Activated CD4-positive, alpha-beta T cell treated with anti-CD3 and anti-CD28 coated beads for 48 hours (primary cell): ENCODE measurements at places on chromosomes 3 and 15.

DNA sequence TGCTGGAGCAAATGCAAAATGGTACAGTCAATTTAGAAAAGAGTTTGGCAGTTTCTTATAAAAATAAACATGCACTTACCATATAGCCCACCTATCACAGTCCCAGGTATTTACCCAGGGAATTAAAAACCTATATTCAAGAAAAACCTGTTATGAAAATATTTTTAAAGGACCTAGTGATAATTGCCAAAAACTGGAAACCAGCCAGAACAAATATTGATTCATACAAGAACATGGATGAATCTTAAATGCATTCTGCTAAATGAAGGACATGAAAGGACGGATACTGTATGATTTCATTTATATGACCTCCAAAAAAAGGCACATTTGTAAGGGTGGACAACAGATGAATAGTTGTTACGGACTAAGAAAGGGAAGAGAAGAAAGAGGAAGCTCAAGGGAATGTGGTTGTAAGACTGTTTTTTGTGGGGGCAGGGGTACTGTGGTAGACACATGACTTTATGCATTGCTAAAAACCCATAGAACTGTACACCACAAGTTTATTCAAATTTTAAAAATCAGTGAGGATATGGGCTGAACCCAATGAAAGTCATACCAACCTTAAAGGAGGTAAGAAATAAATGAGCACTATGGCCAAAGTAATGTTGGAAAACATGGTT is 61.0 kb downstream of the ZBBX start:
- DNase-seq: no peak

DNA sequence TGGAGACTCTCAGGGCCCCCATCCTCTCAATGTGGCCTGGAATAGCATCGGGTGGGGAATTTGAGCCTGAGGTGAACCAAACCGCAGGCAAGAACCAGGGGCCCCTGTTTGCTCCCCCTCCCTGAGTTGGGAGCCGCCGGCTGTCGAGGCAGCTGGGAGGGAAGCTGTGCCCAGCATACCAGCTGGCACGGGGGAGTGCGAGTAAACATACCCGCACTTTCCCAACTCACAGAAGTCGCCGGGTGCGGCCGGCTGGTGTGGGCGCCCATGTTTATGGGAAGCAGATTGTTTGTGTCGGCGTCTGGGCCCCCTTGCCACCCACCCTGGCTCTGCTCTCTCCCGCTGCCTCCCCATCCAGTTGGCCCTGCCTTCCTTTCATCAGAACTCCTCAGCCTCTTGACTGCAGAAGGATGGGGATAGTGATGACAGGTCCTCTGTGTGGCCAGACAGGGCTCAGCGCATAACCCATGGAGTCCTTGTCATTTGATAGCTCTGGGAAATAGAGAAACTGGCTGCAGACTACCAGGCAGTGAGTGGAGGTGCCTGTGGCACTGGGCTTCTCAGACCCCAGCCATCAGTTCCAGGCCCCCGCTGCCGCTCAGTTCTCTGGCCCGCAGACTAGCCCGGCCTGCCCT is 60.4 kb downstream of the CACNA2D2 start:
- no peak for DNase-seq

GRCh38 chr15:86231864-86232721 is 152.4 kb downstream of the AGBL1 start:
- DNase-seq: peak; percentile 41

GRCh38 chr3:129002573-129003569 is 1.8 kb downstream of the EFCC1 start:
- no peak for DNase-seq

DNA sequence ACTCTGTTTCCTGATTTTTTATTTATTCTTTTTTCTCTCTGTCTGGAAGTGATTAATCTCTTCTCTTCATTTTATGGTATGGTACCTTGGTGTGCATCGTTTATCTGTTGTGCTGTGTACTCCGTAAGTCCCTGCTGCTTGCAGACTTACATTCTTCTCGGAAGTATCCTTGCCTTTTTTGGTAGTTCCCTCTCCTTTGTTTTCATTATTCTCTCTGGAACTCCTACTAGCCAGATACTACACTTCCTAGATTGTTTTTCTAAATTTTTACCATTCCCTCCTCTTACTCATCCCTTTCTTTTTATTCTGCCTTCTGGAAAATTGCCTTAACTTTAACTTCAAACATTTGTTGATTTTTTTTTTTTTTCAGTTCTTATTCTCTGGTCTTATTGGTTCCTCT is 27.2 kb downstream of the PIK3CA start:
- no peak for DNase-seq

DNA sequence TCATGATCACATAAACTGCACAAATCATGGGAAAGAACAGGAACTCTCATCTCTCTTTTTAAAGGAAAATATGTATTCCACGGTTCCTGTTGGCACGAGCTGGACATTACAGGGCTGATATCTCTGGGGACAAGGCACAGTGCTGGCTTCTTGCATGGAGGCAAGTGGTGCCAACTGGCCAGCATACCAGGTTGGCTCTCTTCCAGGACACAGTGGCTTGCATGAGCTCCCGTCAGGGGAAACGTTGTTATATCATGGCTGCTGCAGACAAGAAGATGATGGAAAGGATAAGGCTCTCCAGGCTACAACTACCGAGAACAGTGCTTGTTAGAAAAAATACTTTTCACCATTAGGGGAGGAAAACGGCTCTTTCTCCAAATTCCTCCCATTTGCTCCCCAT is 283.9 kb downstream of the RORA start:
- no peak for DNase-seq

DNA sequence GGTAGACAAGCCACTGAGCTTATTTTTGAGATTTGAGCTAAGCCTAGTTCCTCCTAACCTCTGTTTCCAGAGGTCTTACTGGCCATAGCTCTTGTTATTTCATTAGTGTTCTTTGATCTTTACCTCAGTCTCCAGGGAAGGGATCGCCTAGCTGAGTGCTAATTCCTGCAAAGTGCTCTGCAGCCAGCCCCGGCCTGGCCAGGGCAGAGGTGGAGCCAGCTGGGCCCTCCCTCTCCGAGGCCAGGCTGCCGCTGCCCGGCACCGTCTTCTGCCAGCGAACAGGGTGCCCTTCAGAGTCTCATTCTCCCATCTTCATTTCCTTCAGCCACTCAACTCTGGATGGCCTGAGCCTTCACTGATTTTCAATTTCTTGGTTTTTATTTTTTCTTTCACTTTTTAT is 19.7 kb downstream of the FAN1 start:
- no peak for DNase-seq

DNA sequence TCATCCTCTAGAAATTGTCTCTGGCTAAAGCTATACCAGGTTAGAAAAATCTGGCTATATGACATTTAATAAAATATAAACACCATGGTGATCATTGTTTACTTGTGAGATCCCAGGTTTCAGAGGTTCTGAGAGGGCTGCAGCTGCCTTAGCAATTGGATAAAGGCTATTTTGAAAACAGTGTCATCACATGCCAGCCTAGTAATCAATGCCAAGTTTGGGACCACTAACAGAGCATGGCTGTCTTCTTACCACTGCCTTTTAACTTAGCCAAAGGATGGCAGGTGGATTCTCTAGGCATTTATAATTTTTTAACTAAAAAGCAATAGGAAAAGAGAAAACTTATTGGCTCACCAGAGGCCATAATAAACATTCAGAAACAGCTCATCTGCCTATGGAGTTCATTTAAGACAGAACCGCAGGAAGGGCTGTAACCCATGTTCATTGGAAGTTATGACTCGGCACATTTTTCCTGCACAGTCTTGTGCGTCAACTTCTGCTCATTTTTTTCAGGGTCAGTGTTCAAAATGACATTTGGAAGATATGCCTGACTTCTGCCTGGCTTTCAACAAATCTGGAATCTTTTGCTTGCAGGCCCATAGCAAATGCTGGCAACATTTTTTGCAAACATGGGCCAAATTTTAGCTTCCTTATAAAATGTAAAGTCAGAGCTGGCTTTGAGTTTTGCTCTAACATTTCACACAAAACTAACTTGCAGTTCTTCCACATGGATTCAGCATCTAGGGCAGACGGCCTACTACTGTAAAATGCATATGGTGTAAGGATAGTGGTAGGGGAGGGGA is 476.0 kb upstream of the TBL1XR1 start:
- no peak for DNase-seq

- DNase-seq: no peak
Measured at GRCh38 chr3:140249188-140249587, 314.2 kb downstream of the CLSTN2 start.

DNA sequence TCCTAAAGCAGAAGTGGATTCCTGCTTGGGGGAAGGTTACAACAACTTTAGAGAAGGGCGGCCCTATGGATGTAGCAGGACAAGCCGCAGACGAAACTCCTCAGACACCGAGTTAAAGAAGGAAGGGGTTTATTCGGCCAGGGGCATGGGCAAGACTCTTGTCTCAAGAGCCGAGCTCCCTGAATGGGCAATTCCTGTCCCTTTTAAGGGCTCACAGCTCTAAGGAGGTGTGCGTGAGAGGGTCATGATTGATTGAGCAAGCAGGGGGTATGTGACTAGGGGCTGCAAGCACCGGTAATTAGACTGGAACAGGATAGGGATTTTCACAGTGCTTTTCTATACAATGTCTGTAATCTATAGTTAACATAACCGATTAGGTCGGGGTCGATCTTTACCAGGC is 879 bp upstream of the PDHB start:
- no peak for DNase-seq

GRCh38 chr3:196499807-196500524 is 3.6 kb downstream of the RNF168 start:
- DNase-seq: peak; percentile 47

GRCh38 chr15:40430271-40430805 is 10.4 kb upstream of the BAHD1 start:
- no peak for DNase-seq

DNA sequence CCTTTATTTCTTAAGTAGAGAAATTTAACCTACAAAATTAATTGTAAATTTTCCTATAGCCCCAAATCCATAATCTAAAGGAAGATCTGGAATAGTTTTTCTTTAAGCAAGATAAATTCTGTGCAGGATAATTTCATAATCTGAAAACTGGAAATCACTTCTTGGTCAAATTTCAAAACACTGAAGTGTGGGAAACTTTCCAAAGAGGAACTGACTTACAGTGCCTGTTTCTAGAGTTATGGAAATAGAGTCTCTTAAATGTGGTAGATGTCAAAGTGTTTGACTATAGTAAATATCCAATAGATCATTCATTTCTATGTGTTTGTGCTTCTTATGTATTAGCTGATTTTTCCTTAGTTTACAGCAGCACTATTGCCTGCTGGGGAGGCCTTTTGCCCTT is 1.6 kb upstream of the P2RY13 start:
- no peak for DNase-seq

DNA sequence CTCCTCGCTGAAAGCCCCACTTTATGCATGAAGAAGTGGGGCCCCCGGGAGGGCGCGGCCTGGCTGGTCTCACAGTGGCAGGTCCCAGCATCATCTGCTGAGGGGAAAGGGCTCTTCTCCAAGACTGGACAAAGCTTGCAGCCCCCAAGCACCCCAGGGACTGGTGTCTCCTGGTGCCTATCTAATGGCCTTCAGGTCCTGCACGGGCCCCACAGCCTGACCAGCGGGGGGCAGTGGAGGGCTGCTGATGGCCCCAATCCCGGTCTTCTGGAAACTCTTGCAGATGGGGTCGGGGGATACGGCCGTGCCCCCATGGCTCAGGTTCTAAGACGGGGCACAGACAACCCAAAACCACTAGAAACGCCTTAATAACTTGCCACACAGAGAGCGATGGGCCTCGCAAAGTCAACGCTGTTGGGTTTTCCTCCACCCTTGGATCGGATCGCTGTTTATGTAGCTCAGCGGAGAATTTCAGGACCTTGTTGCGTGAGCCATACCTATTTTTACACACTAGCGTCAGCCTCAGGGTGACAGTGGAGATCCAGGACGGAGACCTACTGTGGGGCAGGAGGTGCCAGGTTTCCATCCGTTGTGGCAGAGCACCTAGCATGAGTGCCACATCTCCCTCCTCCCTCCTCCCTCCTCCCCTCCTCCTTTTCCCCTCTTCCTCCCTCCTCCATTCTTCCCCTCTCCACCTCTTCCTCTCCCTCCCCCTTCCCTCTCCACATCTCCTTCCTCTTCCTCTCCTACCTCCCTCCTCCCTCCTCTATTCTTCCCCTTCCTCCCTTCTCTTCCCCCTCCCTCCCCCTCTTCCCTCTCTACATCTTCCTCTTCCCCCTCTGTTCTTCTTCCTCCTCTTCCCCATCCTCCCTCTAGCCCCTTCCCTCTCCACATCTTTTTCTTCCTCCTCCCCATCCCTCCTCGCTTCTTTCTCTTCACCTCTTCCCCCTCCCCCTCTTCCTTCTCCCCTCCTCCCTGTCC is 79.3 kb upstream of the ALDH1L1 start:
- peak; percentile 41 for DNase-seq

- DNase-seq: no peak
Measured at GRCh38 chr15:77836906-77837648, 204.4 kb upstream of the LINGO1 start.

DNA sequence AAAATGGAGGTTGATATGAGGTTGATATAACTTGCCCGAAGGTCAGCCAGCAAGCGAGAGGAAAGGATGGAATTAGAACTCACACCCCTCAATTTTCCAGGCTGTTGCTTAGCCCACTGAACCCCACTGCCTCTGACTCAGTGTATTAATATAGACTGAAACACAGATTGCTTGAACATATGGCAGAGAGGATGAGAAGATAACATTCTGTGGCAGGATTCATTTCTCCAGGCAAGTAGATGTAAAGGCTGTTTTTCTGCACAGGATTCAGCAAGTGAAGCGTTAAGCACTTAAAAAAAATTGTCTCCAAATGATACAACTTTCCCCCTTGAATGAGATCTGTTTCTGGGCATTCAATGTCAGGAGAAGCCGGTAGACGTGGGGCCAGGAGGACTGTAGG is 335.2 kb downstream of the GAP43 start:
- DNase-seq: no peak

GRCh38 chr15:64619880-64620839 is 155.2 kb downstream of the RBPMS2 start:
- no peak for DNase-seq

DNA sequence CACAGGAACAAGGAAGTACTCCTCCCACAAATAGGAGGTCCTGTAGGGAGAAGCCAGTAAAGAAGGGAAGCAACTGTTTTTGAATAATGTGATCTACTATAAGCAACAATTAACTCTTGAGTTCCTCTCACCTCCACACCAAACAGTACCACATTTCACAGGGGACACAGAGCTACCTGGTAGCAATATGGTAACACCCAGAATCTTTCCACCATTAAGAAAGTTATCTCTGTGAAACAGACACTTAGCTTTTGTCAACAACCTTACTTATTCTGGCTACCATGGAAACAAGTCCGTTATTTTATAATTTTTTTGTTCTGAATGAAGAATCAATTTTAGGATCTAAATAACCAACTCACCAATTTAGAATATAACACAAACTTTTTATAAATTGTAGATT is 49.5 kb downstream of the TBL1XR1 start:
- DNase-seq: no peak

- no peak for DNase-seq
Measured at GRCh38 chr15:41043276-41043951, 72.7 kb downstream of the INO80 start.

- no peak for DNase-seq
Measured at GRCh38 chr3:43707266-43707665, 16.5 kb downstream of the ABHD5 start.

DNA sequence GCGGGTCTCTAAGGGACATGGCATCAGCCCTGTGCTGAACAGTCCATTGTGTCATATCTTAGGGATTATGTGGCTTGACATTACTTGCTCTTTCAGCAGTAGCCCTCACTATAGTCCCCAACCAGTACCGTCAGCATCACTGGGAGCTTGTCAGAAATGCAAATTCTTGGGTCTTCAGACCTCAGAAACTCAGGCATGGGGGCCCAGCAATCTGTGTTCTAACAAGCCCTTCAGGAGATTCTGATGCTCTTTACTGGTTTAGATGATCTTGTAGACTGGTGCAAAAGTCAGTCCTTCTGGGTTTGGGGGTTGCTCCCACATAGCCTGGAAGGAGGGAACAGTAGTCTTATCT is 39.0 kb upstream of the TRAK1 start:
- no peak for DNase-seq
